ENCODE measurements at places on chromosomes 6 and 20.
A peak's percentile ranks its signal among the peaks of the same experiment; 100 is the strongest.

- DNase-seq, result no peak
Measured at GRCh38 chr6:163226181-163226835, 188.2 kb upstream of the QKI start.

DNA sequence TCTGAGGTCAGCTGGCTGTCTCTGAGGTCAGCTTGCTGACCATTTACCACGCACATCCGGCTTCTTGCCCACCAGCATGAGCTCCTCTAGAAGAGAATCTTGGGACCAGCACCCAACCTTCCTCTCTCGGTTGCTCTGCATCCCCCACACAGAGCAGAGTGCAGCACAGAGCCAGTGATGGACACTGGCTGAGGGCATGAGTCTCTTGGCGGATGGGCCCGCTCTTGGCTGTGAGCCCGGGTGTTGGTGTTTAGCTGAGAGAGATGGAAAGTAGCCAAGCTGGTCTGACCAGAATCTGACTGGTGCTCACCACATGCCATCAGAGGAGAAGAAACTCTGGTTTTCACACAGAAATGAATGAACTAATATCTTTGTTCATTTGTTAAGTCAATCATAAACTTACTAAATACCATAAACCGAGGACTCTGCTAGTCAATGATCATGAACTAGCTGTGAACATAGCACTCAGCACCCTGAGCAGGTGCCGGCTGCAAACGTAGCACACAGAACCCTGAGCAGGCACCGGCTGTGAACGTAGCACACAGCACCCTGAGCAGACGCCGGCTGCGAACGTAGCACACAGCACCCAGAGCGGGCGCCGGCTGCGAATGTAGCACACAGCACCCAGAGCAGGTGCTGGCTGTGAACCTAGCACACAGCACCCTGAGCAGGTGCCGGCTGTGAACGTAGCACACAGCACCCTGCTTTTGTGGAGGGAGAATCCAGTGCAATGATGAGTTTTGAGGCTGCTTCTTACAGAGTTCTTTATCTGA is 10.4 kb upstream of the THBS2 start:
- no peak for DNase-seq

DNA sequence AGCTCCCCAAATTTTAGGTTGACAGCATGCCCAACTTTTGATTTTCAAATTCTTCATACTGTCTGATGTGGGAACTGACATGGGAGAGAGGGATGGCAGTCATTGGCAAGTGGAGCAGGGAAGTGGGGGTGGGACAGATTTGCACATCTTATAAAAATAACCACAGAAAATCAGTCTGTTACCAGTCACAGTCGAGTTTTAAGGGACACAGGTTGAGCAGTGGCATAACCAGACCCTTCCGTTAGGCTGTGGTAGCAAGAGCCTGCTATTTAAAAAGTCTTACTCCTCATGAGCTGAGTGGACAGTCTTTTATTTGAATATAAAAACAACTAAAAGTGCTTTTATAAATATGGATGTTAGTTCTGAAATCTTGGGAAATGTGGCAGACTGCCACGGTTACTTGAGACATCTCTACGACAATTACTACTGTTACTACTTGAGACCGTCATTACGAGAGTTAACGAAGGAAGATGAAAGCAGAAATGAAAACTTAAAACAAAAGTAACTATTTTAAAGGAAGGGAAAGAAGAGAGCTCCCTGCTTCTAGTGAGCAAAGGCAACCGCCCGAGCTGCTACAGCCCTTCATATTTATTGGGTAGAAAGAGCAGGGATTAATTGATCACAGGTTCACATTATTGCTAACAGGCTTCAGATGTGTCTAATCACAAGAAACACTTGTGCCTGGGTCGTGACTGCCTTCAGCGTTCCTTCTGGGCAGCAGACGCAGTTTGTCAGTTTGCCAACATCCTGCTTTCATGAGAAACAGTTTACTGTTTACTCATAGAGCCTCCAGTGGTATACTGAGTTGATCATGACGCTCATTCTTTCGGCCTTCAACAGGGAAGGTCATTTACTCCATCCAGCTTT is 71.3 kb downstream of the EFHC1 start:
- DNase-seq, result no peak

DNA sequence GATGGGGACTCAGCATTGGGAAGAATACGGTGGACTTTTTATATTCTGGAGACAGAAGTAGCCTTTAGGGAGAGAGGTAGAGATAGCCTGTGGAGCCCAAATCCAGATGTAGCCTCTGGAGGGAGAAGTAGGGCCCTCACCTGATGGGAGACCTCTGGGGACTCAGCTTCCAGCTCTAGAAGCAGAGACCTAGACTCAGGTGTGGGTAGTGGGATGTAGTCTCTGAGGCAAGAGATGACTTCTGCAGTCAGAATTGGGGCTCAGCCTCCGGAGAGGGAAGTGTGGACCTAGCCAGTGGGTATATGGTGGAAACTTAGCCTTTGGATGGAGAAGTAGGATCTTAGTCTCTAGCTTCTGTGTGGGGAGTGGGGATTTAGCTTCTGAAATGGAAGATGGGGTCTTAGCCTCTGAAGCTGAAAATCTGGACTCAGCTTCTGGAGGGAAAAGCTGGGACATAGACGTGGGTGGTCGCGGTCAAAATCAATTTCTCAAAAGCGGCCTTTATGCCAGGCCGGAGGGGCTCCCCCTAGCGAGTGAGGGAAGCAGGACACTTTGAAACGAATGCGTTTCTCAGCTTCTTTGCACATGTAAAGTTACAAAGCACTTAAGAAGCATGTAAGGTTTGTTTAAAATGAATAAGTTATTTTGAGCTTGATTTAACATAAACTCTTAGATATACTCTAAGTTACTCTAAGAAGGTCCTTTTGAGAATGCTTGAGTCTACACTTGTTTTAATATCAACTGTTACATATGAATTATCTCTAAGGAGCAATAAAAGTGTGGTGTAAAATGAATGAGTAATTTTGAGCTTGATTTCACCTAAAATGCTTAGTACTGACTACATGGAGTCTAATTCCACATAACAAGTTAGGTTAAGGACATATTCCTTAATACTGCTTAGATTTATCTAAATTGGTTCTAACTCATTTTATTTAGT is 12.9 kb upstream of the ZNF343 start:
- DNase-seq, result peak; percentile 17

- no peak for DNase-seq
Measured at GRCh38 chr20:46539113-46539512, 11.3 kb downstream of the OCSTAMP start.

DNA sequence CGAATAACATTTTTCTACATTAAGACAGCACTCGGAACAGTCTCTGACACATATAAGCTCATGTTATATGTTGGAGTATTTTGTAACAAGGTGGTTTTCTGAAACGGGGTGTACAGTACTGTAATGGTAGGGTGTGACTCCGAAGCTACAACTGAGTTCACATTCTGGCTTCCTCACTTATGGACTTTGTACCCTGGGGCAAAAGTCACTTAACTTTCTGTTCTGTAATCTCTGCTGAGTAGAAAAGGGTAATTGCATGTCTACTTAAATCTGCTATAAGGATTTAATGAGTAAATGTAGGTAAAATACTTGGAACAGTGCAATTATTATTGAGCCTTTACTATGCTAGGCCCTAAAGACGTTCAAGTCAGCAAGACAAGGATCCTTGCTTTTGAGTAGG is 4.7 kb upstream of the LTV1 start:
- DNase-seq, result no peak

DNA sequence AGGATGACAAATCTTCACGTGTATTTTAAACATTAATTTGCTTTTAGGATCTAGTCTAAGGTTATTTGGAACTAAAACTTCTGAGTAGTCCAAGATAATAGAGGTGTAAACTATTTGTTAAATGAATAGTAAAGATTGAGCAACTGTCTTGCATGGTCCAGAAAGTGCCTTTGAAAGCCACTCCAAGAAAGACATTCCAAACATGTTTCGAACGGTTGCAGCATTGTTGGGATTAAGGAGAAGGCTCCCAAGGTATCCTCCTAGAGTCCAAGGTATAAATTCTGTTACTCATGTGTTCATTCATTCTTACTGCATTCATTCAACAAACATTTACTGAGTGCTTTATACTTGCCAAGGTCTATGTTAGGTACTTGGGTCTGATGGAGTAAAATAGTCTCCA is 28.8 kb upstream of the MYLK2 start:
- DNase-seq, result no peak

DNA sequence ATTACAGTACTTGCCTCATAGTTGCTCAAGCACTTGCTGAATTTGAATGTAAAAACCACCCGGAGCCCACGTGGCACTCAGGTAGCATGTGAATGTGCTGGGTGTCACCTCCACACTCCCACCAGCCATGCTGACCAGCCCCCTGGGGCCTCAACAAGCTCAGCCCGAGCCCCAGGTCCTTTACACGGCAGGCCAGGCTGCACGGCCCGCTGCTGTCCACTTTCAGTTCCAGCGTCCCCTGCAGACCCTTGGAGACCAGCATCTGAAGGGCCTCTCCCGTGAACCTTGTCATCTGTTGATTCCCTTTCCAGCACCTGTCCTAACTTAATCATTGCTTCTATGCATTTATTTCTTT is 33.3 kb upstream of the ZBP1 start:
- DNase-seq, result no peak

- DNase-seq, result no peak
Measured at GRCh38 chr6:8529250-8529649, 93.9 kb upstream of the SLC35B3 start.

- DNase-seq, result no peak
Measured at GRCh38 chr6:136250686-136251008, 536 bp upstream of the MTFR2 start.

- no peak for DNase-seq
Measured at GRCh38 chr6:52230685-52231084, 13.6 kb downstream of the IL17F start.

DNA sequence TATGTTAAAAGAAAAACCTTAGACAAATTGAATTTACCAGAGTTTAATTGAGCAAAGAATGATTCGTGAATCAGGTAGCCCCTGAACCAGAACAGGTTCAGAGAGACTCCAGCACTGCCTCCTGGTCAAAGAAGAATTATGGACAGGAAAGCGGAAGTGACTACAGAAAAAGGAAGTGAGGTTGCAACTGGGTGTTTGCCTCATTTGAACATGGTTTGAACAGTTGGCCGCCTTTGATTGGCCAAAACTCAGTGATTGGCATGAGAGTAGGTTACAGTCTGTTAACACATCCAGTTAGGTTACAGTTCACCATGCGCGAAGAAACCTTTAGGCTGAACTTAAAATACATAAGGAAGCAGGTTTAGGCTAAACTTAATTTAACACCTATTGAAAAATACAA is 248.8 kb downstream of the TFAP2A start:
- no peak for DNase-seq

DNA sequence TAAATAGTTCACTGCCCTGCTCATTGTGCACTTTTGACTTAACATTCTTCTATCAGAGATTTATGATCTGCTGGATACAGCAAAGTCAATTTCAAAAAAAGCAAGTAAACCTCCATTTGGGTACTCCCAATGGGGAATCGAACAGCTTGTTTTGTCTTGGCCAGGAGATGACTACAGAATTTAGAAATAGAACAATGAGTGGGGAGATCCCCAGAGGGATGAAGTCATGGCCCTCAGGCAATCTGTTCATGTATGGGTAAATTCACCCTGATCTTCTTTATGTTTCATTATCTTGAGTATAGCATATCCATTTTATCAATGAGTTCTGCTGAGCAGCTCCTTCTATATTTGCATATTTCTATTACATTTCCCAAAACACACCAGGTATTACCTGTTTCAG is 1681.9 kb downstream of the HACE1 start:
- no peak for DNase-seq

- no peak for DNase-seq
Measured at GRCh38 chr6:34524499-34524898, 31.6 kb downstream of the SPDEF start.

GRCh38 chr20:36847710-36848040 is 28.3 kb upstream of the TLDC2 start:
- no peak for DNase-seq

GRCh38 chr6:36130667-36131510 is 576 bp downstream of the MAPK13 start:
- DNase-seq, result peak; percentile 26

DNA sequence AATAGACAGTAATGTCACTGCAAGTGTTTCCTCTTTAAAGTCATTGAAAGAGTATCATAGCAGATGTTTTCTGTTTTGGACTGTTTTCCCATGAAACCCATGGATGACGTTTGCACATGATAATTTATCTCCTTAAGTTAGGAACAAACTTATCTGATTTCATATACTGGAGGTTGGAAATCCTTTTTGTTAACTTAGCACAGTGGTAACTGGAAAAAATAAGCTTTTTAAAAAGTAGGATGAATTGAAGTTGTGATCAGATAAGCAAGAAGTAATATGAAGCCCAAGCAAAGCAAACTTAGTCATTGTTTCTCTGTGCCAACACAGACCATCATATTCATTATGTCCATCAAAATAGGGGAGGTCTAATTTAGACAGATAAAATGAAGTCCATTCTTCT is 61.6 kb downstream of the PLCB4 start:
- DNase-seq, result no peak

- DNase-seq, result no peak
Measured at GRCh38 chr20:49523767-49524360, 41.4 kb upstream of the KCNB1 start.

- DNase-seq, result no peak
Measured at GRCh38 chr6:159117563-159117962, 51.6 kb upstream of the FNDC1 start.

DNA sequence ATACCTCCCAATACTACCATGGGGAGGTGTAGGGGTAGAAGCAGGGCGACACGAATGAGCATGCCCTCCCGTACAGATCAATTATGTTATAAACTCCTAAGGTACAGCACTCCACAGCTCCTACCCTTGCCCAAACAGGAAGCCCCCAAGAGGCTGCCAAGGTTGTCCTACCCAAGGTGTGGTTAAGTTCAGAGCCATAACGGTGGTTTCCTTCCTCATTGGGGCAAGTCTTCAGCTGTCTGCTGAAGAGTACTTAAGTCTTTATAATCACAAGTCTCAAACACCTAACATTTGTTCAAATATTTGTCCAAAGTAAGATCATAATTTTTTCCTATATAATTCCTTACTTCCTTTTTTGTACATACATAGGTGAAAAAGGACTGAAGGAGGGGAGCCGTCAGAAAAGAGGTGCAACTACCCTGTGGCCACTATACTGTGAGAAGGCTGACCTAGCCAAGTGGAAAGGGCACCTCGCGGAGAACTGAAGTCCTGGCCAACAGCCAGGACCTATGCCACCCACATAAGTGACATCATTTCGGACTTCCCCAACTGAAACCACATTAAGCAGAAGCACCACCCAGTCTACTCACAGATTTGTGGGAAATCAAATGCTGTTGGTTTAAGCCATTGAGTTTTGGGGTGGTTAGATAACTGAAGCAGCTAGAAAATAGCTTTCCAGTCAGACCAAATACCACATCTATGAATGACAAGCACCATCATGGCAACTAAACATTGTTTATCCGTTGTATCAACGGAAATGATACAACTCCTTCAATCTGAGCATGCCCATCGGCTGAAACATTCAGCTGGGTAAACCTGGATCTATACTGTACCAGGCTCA is 2.9 kb upstream of the RAB22A start:
- DNase-seq, result peak; percentile 68

- no peak for DNase-seq
Measured at GRCh38 chr6:144796070-144796469, 510.9 kb downstream of the UTRN start.

GRCh38 chr6:2179950-2180349 is 65.5 kb downstream of the GMDS start:
- DNase-seq, result no peak
